GM19239 (cell line): ENCODE measurements at places on chromosomes 11 and 22.

- no peak for DNase-seq
Observed at GRCh38 chr22:27750584-27751265, 50.8 kb downstream of the MN1 start.

DNA sequence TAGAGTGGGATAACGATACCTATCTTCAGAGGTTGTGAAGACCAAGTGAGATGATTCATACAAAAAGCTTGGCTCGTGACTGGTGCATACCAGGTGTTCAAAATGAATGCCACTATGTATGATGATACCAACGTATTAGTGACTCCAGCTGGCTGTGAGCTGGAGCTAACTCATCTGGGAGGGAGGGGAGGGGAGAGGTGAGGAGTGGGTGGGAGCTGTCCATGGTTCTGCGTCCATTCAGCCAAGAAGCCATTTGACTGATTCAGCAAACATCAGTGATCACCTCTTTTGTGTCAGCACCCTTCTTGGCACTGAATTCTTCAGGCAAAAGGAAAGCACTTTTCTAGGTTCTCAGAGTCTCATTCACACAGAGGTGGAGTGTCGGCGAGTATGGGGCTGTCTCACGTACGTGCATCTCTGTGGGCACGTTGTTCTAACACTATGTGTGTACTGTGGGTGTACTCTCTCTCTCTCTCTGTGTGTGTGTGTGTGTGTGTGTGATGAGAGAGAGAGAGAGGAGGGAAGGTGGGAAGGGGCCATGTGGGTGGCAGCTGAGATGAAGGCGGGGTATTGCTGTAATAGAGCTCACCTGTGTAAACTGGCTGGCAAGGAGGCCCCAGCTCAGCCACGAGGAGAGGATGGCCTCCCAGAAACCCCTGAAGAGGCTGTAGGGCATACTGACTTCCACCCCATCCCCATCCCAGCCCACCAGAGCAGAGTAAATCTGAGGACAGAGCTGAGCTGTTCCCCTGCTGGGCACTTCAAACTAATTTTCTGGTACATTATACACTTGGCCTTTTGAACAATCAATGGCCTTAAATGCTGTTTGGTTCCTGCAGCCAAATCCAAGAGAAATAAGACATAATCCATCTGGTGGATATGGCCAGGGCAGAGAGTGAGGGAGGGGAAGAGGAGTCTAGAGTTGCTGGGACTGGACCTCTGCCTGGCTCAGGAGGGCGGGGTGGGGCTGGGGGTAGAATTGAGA, 96.1 kb upstream of the THY1 start:
- DNase-seq: no peak

DNA sequence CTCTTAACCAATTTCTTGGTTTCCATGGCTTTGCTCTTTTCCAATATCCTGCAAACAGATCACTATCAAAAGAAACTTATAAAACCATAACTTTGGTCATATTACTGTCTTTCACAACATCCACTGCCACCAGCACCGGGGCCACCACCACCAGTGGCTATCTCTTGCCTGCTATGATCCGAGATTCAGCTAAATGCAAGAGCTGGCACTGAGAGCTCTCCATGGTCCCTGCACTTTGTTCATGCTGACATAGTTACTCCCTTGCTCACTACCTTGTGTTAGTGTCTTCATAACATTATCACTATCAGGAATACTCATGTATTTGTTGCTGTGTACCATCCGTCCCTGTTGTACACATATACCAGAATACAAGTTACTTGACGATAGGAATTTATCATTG, 299.0 kb downstream of the ETS1 start:
- DNase-seq: no peak

DNA sequence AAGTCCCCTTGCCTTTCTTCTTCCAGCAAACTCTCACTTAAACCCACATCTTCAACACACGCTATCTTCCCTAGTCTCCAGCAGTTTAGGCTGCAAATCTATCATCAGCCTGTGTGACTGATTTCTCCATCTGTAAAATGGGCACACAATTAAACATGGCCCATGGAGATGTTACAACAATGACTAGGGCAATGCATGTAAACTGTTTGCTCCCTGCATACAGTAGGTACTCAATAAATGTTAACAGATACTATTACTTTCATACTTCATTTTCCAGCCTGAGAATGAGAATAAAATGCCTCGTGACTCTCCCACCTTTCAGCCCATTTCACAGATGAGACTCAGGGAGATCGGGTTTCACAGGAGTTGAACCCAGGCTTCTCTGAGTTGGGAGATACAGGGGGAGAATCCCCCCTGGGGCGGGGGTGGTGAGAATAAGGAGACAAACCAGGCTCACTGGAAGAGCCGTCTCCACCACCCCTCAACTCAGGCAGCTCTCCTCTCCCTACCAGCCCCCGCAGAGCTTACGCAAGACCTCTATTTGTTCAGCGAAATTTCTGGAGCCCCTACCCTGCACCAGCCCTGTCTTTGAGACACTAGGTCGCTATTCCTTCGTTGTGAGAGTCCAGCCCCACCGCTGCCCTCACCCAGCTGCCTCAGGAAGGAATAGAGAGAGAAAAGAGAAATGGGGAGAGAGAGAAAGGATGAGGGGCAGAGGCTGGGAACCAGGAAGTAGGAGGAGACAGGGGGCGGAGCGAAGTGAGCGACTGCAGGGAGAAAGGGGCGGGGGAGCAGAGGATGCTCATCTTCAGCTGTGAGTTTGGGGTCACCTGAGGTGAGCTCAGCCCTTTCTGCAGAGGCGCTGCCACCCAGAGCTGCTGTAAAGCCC, 42.1 kb upstream of the KLHL35 start:
- DNase-seq: no peak

GRCh38 chr11:46307369-46307768, 29.9 kb downstream of the CREB3L1 start:
- no peak for DNase-seq

- DNase-seq: no peak
Observed at GRCh38 chr11:2424811-2425495, 19.4 kb downstream of the TRPM5 start.

GRCh38 chr11:120058931-120059330, 79.0 kb downstream of the TRIM29 start:
- no peak for DNase-seq

DNA sequence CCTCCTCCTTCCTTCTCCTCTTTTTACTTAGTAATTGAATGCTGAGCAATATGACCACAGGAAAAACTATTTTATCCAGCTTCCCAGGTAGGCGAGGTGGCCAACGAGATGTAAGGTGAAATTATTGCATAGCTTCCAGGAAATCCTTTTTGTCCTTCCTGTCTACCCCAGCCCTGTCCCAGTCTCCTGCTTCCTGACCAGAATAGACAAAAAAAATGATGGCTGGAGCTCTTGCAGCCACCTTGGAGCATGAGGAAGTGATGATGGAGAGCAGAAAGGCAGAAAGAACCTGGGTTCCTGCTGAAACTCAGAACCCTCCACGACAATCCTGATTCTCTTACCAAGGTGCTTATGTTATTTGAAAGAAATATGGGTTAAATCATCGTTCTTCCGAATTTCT, 33.9 kb downstream of the DUSP8 start:
- no peak for DNase-seq

GRCh38 chr11:47715082-47715669, at the start of gene AGBL2:
AGBL2 (minus strand) TSS chr11:47715369; CDS start chr11:47714650, 719 bp downstream.
- DNase-seq: peak; percentile 83

GRCh38 chr11:128174465-128175291, 412.7 kb downstream of the ETS1 start:
- DNase-seq: no peak

GRCh38 chr22:19604711-19605268, 80.6 kb upstream of the CLDN5 start:
- DNase-seq: no peak

DNA sequence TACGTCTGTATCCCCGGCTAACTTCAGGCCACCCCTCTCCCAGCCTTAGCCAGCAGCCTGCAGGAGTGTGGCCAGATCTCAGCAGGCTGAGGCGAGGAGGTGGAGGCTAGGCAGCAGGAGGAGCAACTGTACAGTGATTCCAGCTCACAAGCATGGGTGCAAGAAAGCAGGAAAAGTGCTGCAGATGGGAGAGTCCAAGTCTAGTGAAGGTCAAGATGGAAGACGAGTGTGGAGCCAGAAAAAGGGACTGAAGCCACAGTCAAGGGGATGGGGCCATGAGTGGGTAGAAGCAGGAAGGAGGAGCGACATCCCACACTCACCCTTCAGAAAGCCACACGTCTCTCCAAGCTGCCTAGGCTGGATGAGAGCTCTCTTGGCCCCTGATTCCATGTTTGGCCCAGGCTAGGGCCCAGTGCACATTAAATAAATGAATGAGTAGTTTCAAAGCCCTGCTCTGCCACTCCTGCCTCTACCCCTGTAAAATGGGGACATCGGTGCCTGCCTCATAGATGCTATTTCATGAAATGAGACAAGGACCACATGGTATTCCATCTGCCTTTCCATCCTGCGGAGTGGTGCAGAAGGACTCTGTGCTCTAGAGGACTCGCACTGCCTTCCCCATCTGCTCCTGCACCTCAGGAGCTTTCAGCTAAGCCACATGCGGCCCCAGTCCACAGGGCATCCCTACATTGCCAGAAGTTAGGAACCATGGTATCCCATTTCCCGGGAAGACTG, 2.9 kb downstream of the YDJC start:
- DNase-seq: no peak

- DNase-seq: no peak
Observed at GRCh38 chr11:78349624-78350023, 68.0 kb downstream of the GAB2 start.

DNA sequence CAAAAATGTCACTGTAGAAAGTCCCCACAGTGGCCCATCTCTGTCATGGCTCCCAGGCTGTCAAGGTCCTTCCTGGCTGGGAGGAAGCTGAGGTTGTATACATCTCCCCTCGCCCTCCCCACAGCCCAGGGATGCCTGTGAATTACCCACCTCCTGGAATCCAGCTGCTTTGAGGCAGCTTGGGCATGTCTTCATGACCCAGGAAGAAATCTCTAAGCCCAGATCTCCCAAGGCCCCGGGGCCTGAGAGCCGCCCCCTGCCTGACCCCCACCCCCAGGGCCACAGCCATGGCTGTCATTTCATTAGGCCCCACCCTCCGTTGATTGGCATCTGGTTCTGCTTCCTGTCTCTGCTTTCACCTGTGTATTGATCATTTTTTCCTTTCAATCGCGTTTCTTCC, 207.5 kb downstream of the TBC1D22A start:
- DNase-seq: peak; percentile 35

- no peak for DNase-seq
Observed at GRCh38 chr22:47324435-47324990, 562.1 kb downstream of the TBC1D22A start.

- DNase-seq: no peak
Observed at GRCh38 chr22:49983148-49984042, 22.8 kb downstream of the PIM3 start.

GRCh38 chr11:113760241-113760640, 13.3 kb downstream of the ZW10 start:
- DNase-seq: no peak
